ENCODE measurements at places on chromosomes 1 and 21.

- DNase-seq: no peak
Measured at GRCh38 chr1:186708694-186709097, 28.5 kb upstream of the PTGS2 start.

- no peak for DNase-seq
Measured at GRCh38 chr1:48266576-48266975, 44.1 kb downstream of the SLC5A9 start.

GRCh38 chr21:40563900-40564299, 283.1 kb downstream of the DSCAM start:
- DNase-seq: no peak

DNA sequence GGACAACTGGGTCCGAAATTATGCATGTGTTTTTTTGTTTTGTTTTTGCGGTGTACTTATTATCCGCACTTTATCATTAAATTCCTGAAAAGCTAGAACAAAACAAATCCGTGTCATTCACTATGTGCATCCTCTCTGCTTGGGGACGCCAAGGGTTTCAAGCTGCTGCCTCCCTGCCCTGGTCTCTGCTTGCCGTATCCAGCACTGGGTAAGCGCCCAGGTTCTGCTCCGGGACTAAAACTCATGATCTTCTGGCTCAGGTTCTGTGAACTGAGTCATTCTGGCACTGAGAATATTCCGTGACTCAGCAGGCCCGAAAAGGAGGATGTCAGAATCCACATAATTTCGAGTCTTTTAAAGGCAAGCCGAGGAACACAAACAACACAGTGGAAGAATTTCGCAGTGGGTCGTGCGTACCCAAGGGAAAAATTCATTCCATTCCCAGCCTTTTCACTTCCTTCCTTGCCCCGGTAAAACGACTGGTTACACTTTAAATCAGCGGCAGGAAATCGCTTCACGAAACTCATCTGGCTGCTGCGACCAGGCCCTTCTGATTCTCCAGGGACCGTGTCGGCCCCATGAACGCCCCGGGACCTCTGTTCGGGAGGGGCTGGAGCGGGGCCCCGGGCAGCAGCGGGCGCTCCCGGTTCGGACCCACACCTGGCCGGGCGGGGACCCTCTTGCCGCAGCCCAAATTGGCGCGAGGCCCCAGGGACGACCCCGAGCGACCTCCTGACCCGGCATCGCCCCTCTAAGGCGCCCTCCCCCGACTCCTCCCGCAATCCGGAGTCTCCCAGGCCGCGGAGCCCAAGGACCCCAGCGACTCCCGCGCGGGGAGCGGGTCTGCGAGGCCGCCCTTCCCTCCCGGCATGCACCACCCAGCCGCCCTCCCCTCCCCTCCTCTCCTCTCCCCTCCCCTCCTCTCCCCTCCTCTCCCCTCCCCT, 746 bp upstream of the LAMC1 start:
- DNase-seq: no peak

GRCh38 chr1:232974971-232975370, 24.6 kb downstream of the NTPCR start:
- no peak for DNase-seq

DNA sequence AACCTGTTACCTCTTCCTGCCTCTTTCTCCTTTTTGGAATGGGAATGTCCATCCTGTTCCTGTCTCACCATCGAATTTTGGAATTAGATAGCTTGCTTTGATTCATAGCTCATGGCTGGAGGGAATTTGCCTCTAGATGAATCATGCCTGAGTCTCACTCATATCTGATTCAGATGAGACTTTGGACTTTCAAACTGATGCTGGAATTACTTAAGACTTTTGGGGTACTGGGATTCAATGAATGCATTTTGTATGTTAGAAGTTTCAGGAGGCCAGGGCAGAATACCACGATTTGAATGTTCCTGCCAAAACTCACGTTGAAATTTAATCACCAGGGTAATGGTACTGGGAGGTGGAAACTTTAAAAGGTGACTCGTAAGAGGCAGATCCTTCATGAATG, 132.4 kb downstream of the DSCAM start:
- no peak for DNase-seq

DNA sequence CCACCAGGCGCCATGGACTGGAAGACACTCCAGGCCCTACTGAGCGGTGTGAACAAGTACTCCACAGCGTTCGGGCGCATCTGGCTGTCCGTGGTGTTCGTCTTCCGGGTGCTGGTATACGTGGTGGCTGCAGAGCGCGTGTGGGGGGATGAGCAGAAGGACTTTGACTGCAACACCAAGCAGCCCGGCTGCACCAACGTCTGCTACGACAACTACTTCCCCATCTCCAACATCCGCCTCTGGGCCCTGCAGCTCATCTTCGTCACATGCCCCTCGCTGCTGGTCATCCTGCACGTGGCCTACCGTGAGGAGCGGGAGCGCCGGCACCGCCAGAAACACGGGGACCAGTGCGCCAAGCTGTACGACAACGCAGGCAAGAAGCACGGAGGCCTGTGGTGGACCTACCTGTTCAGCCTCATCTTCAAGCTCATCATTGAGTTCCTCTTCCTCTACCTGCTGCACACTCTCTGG, 3.8 kb downstream of the GJB3 start:
- DNase-seq: no peak

GRCh38 chr1:170586321-170587252, 54.6 kb downstream of the GORAB start:
- no peak for DNase-seq

DNA sequence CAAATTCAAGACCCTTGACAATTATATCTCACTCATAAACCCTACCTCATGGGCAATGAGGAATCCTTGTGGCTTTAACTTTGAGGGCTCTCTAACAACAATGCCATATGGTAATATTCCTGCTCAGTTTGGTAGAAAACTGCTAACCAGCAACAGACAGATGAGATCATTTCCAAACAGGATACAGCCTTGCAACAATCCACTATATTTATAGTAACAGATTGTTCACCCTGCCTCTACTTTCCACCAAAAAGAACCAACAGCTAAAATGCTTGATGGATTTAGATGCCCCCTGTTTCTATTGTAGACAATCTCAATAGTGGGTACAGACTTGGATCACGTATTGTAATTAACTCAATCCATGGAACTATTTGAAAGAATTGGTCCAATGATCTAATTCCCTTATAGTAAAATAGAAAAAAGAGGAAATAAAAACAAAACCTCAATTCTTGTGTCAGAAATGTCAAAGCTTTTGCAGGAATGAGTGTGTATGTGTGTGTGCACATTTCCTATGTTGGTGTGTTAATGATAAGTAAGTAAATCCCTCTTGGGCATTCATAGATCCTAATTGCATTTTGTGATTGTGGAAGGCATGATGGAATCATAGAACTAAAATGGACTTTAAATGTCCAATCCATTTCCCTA, 100.0 kb upstream of the EDEM3 start:
- peak; percentile 35 for DNase-seq

DNA sequence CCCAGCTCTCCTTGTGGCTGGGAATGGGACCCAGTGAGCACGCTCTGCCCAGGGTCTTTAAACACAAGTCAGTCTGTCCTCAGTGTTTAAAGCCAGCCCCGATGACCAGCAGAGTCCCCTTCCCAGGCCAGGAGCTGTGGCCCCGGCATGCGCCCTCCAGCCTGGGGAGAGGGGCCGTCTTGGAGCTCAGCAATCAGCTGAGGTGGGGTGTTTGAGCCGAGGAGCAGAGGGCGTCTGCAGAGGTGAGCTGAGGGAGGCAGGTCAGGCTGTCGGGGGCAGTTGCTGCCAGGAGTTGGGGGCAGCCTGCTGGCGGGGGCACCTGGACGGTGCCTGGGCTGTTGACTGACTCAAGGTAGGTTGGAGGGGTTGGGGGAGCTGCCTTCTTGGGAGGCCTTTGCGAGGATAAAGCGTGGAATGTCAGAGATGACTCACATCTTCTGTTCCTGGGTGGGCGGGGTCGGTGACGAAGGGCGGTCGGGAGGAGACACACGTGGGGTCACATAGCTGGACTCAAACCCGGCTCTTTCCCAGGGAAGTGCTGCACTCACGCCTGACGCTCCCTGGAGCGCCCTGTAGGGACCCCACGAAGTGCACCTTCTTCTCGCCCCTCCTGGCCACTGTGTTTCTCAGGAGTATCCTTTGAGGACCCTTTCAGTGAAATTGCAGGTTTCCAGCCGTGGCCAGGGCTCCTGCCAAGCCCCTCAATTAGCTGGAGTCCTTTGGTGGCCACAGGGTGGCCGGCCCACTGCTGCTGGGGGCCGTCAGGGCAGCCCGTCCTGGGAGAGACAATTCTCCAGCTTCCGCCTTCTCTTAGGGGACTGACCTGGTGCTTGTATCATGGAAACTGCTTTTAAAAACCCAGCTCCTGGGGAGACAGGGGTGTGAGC, 86.2 kb downstream of the SIK1 start:
- no peak for DNase-seq

- DNase-seq: no peak
Measured at GRCh38 chr1:217133958-217134856, 411.0 kb upstream of the ESRRG start.

- no peak for DNase-seq
Measured at GRCh38 chr1:17014671-17015567, 3.2 kb upstream of the ATP13A2 start.

GRCh38 chr1:54310439-54311328, 95.5 kb downstream of the SSBP3 start:
- no peak for DNase-seq

- no peak for DNase-seq
Measured at GRCh38 chr1:24921938-24922662, 8.0 kb downstream of the RUNX3 start.

GRCh38 chr1:177891809-177892208, 78.0 kb downstream of the SEC16B start:
- no peak for DNase-seq

DNA sequence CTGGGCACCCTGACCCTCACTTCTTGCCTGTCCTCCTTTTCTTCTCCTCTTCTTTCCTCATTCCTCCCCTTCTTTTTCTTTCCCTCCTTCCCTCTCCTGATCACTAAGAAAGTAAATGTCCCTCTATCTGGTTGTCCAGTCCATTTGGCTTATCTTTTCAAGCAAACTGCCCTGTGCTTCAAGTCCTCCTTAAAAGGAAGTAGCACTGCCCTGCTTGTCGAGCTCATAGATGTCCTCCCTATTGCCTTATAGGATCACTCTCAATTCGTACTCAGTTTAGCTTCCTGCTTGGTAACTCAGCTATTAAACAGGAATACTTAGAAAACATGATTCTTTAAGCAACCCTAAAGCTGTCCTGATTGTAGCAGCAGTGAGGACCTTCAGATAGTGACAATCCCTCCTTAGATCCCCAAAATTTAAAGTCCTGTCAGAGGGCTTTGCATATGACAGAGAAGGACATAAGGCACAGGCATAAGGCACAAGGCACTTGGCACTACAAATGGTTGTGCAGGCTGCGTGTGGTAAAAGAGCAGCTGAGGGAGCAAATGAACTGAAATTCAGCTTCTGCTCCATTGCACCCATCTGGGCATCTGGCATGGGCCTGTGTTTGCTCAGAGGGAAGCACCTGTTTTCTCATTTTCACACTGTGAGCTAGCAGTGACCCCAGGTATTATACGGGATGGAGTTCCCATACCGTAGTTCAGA, 26.1 kb upstream of the SLAMF6 start:
- DNase-seq: no peak

DNA sequence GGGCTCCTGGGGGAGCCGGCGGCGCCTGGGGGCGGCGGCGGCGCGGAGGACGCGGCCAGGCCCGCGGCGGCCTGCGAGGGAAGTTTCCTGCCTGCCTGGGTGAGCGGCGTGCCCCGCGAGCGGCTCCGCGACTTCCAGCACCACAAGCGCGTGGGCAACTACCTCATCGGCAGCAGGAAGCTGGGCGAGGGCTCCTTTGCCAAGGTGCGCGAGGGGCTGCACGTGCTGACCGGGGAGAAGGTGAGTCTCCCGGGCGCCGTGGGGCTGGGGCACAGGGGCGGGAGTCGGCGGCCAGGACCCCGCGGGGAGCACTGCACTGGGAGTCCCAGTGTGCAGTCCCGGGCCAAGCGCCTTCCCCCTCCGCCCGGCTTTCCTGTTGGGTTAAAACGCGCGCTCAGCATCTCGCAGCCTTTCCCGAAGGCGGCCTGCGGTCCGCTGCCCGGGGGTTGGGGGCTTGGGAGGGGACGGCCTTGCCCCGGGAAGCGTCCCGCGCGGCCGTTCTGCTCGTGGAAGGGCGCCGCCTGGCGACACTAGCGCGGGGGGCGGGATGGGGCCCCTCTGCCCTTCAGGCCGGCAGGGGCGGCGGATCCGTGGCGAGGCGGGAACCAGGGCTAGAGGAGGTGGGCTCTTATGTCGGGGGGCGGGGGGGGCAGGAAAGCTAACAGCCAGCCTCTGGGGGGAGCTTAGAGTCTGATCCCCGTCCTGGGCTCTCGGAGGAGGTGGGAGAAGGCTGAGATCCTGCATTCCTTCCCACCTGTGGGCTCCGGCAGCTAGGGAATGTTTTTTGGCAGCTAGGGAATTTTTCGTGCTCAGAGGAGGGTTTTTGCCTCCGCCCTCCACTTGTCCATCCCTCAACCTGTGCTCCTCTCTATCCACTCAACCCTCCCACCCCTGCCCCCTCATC, 1.1 kb downstream of the HUNK start:
- DNase-seq: no peak

GRCh38 chr1:245843101-245843500, 664.0 kb downstream of the SMYD3 start:
- no peak for DNase-seq

DNA sequence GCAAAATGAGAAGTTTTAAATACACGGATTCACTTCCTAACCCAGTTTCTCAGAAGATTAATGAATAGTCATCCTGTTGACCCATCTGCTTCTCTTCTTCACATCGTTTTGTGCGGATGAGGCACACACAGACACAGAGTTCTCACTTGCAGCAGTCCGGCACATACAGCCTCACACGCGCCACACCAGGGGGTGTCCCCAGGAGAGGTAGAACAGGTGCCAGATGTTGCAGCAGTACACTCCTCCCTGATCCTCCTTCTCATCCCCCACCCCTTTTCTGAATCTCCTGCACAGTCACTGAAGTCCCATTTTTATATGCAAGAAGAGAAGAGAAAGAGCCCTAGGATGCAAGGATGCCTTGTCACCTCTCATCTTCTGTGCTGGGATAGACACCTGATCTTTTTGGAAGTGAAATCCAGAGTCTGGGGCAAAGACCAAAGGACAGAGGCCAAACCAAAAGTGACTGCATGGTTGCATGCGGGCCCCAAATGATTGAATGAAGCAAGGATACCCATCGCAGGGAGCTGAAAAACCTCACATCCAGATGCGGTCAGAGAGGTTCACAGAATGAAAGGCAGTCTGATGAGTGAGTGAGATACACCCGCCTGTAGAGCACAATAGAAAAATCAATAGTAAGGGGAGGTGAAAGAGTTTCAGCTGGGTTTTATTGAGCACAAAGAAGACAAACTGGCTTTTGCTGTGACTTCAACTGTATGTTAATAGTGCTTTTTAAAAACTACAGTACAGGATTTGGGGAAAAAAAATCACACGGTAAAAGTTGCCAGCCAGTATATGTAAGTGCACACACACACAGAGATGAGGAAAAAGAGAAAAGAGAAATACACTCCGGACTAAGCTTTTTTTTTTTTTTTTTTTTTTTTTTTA, 28.9 kb downstream of the PBX1 start:
- no peak for DNase-seq

All from NCI-H524 treated with DMSO at 0.1 percent for 48 hours (cell line).